ENCODE measurements at places on chromosomes 7 and 10. TPM values are rescaled to one million over a fixed set of nuclear protein-coding genes. Genes with fewer than 3 reads are reported as not detected.

DNA sequence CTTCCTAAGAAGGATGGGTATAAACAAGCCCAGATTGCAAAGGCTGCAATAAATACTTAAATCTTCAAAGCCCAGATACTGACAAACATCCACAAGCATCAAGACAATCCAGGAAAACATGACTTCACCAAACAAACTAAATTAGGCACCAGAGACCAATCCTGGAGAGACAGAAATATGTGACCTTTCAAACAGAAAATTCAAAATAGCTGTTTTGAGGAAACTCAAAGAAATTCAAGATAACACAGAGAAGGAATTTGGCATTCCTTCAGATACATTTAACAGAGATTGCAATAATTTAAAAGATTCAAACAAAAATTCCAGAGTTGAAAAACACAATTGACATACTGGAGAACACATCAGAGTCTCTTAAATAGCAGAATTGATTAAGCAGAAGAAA is 23.0 kb downstream of the GSDME start:
- no peaks in the 10 kb centered on the region for H3K4me1 ChIP-seq
- no peak overlapping the region for H3K4me3 ChIP-seq
- no peak overlapping the region for H3K27ac ChIP-seq
- DNase-seq: no peak
- no peaks in the 10 kb centered on the region for H3K27me3 ChIP-seq

DNA sequence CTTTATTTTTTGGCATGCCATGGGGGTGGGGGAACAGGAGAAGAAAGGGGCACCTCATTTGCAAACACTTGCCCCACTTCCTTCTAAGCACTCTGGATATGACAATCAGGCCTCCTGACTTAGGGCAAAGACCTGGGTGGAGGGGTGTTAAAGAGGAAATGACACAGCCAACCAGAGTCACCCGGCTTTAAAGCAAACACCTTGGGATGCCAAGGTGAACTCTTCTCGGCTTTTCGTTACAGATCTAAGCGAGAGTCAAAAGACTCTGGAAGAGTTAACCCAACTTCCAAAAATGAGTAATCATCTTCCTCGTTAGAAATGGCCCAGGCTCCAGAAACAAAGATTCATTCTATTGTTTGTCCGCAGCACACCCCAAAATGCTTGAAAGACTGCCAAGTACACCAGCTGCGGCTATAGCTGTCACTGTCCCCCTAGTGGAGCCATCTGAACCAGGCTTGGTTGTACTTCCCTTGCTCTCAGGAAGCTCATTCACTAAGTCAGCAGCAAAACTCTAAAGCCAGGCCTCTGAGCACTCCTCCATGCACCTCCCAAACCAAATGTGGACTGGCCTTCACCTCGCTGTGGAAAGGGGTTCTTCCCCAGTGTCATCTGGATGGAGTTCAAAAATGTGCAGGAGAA is 24.8 kb downstream of the FAM53B start:
- H3K4me1 ChIP-seq: peaks cover 28% of the 10 kb centered on the region
- no peak overlapping the region for H3K4me3 ChIP-seq
- no peak overlapping the region for H3K27ac ChIP-seq
- no peak for DNase-seq
- H3K27me3 ChIP-seq: no peaks in the 10 kb centered on the region

DNA sequence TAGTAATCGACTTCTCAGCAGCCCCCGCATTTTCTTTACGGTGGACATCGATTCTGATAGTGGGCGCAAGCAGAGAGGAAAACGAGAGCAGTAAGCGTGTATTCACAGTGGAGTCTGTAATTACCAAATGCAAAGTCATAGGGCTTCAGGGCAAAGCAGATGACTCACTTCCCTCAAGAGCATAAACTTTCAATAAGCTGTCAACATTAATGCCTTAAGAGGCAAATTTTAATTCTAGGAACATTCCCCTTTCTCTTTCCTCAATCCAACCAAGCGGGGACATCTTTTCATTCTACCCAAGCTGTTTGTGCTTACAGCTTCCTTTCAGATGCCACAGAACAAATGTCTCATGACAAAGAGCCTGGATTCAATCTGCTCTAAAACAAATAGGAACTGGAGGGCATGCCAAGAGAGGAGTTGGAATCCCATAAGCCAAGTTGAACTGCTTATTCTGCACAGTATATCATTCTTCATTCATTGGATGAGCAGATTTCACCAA is 48.6 kb downstream of the MALSU1 start:
- peaks cover 7% of the 10 kb centered on the region for H3K36me3 ChIP-seq
- peaks cover 64% of the 10 kb centered on the region for H3K4me1 ChIP-seq
- H3K27ac ChIP-seq: peak overlapping the region; percentile 92
- no peaks in the 10 kb centered on the region for H3K27me3 ChIP-seq

- H3K27me3 ChIP-seq: peaks cover 31% of the 10 kb centered on the region
- no peaks in the 10 kb centered on the region for H3K36me3 ChIP-seq
- H3K27ac ChIP-seq: no peak overlapping the region
- no peak overlapping the region for H3K4me3 ChIP-seq
- no peak for DNase-seq
These were observed 24.8 kb upstream of the SFMBT2 start for GRCh38 chr10:7435674-7436073.

Gene STAG3
- 1.2 TPM for total RNA-seq

DNA sequence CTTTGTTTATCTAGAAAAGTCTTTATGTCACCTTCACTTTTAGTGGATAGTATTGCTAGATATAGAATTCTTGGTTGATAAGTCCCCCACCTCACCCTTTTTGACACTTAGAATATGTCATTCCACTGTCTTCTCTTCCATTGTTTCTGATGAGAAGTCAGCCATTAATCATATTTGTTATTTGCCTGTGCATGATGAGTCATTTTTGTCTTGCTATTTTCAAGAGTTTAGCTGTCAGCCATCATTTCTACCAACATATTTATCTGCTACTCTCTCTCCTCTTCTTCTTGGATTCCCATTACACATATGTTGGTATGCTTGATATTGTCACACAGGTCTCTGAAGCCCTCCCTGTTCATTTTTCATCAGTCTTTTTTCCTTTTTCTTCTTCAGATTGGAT is 160.8 kb upstream of the TCF7L2 start:
- H3K27me3 ChIP-seq: no peaks in the 10 kb centered on the region
- peaks cover 9% of the 10 kb centered on the region for H3K4me1 ChIP-seq
- H3K4me3 ChIP-seq: no peak overlapping the region
- no peaks in the 10 kb centered on the region for H3K36me3 ChIP-seq

DNA sequence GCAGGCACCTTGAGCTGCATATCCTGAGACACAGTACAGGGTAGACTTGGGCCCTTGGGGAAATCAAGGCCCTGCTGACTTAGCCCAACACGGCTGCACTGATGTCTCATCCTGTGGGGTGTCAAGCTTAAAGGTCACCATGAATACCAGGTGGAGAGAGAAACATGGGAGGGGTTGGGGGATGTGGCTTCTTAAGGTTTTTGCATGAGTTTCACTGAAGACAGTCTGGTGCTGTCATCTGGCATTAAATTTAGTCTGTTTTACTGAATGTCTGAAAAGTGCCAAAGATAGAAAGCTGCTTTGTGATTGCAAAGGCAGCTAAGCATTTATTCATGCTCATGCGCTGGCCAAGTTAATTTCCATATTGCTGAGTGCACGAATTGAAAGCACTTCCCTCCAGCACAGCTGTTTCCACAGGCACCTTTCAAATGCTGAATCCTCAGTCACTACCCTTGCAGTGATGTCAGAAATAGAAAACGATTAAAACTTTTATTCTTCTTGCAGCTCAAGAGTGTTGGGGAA is 102.1 kb downstream of the OSBPL3 start:
- no peaks in the 10 kb centered on the region for H3K27me3 ChIP-seq
- no peaks in the 10 kb centered on the region for H3K4me1 ChIP-seq
- H3K36me3 ChIP-seq: no peaks in the 10 kb centered on the region
- H3K27ac ChIP-seq: no peak overlapping the region
- no peak overlapping the region for H3K4me3 ChIP-seq

Gene SFR1
- total RNA-seq: 38.5 TPM

DNA sequence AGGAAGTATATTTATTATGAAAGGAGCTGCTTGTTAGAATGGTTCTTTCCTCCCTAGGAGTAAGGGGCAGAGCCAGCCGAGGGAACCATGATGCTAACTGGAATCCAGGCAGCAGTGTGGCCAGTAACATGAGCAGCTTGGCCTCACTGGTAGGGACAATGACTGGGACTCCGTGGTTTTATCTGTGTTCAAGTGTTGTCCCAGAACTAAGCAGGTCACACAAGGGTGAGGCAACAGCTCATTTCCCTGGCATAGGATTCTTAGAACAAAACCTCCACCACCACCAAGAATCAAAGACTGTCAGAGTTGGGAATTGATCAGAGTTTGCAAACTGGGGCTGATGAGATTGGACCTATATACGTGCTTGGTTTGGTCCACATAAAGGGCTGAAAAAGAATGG is 138.9 kb upstream of the COBL start:
- H3K27me3 ChIP-seq: 0 out of 2 replicates have a peak, but pooled peaks cover 9% of the 10 kb centered on the region
- H3K27ac ChIP-seq: no peak overlapping the region
- no peaks in the 10 kb centered on the region for H3K4me1 ChIP-seq
- DNase-seq: no peak

DNA sequence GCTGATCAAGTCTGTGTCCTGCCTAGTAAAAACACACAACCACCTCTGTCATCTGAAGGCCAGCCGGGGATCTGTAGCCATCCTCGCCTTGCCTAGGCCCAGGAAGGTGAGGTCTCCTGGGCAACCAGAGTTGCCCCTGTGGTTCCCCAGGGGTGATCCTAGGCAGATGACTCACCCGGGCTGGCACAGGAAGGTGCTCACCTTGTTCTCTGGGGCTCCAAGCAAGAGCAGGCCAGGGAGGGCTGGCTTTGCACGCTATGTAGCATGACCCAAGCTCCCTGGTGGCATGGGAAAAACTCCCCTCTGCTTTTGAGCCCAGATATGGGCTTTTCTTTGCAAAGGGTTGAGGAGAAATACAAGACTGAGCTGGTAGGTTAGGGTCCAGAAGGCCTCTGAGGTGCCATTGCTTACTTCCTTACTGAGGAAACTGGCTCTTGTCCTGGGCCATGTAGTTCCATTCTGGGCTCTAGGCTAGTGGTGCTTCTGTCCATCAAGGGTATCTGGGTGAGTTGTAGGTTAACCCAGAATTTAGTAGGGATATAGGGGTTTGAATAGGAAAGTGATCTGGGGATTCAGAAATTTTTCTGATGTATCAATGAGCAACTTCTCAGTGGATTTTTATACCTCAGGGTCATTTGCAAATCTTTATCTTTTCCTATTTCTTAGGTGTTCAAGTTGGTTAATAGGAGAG is 112.0 kb downstream of the NT5C2 start:
- no peak for DNase-seq
- no peaks in the 10 kb centered on the region for H3K27me3 ChIP-seq
- H3K4me1 ChIP-seq: peaks cover 5% of the 10 kb centered on the region
- peaks cover 12% of the 10 kb centered on the region for H3K36me3 ChIP-seq

Gene ASAH2
- 10.7 TPM for total RNA-seq

DNA sequence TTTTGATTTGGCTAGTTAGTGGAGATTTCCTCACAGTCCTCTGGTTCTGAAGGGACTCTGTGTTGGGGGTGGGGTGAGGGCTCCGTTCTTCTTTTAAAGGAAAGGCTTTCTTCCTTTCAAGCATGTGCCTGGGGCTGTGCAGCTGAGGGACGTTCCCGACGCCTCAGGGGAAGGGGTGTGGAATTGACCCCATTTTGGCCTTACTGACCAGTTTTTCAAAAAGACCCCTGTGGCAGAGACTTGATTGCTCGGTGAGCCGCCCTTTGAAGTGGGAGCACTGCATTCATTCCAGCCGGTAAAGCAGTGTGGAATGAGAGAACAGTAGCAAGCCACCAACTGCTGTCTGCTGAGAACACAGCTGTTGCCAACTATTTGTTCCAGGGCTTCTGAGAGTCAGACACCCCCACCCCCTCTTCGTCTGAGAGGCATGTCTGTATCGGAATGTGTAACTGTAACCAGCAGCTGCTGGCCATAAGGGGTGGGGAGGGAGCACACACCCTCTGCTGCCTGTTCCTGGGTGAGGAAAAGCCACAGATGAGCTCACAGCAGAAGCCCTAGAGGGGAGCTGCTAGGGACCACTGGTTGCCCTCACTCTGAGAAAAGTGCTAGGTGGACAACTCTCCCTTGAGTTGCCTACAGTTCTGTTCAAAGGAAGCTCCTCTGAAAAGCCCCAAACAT is 33.2 kb downstream of the WBP1L start:
- H3K27me3 ChIP-seq: no peaks in the 10 kb centered on the region
- H3K4me3 ChIP-seq: no peak overlapping the region
- H3K36me3 ChIP-seq: no peaks in the 10 kb centered on the region
- no peak for DNase-seq

- no peaks in the 10 kb centered on the region for H3K27me3 ChIP-seq
- H3K4me1 ChIP-seq: no peaks in the 10 kb centered on the region
- no peak for DNase-seq
These were observed 46.6 kb downstream of the RSU1 start for GRCh38 chr10:16770670-16771069.

GRCh38 chr10:22673785-22674572 is 40.4 kb downstream of the PIP4K2A start:
- no peaks in the 10 kb centered on the region for H3K36me3 ChIP-seq
- no peak for DNase-seq
- H3K4me1 ChIP-seq: peaks cover 36% of the 10 kb centered on the region
- H3K4me3 ChIP-seq: no peak overlapping the region
- no peak overlapping the region for H3K27ac ChIP-seq

Gene PPP1R17
- total RNA-seq: not detected

- no peak for DNase-seq
- H3K36me3 ChIP-seq: no peaks in the 10 kb centered on the region
- no peak overlapping the region for H3K27ac ChIP-seq
- no peak overlapping the region for H3K4me3 ChIP-seq
- H3K4me1 ChIP-seq: no peaks in the 10 kb centered on the region
These were observed 242.9 kb downstream of the GRID1 start for GRCh38 chr10:86123715-86124114.
